ENCODE measurements at places on chromosomes 16 and 17.

GRCh38 chr16:50611332-50611934 lies 63.2 kb downstream of the NKD1 start:
- no peak for DNase-seq

DNA sequence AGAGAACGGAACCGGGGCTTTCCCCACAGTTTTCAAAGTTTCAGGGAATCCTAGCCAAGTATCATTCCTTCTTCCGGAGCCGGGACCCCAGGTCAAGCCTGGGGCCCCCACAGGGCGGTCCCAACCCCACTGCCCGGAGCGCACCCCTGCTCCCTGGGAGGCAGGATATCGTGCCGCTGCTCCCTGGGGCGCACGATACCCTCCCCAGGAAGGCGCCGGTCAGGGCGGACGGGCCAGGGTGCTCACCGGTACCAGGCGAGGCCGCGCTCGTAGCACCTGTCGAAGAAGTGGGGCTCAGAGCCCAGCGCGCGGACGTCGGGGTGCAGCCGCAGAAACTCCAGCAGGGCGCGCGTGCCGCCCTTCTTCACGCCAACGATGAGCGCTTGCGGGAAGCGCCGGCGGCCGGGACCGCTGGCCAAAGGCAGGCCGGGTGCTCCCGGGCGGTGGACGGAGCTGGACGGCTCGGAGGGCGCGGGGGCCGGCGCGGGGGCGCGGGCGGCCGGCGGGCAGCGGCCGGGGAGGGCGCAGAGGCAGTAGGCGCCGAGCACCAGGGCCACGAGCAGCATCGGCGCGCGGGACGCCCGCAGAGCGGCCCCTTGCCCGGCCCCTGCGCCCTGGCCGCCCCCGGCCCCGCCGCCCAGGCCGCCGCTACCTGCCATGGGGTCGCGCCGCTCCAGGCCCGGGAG lies 407 bp downstream of the HS3ST6 start:
- no peak for DNase-seq

- peak; percentile 46 for DNase-seq
These were observed 13.5 kb downstream of the KNOP1 start for GRCh38 chr16:19704321-19705145.

GRCh38 chr17:34781571-34782108 lies 179.6 kb downstream of the CCT6B start:
- peak; percentile 4 for DNase-seq

DNA sequence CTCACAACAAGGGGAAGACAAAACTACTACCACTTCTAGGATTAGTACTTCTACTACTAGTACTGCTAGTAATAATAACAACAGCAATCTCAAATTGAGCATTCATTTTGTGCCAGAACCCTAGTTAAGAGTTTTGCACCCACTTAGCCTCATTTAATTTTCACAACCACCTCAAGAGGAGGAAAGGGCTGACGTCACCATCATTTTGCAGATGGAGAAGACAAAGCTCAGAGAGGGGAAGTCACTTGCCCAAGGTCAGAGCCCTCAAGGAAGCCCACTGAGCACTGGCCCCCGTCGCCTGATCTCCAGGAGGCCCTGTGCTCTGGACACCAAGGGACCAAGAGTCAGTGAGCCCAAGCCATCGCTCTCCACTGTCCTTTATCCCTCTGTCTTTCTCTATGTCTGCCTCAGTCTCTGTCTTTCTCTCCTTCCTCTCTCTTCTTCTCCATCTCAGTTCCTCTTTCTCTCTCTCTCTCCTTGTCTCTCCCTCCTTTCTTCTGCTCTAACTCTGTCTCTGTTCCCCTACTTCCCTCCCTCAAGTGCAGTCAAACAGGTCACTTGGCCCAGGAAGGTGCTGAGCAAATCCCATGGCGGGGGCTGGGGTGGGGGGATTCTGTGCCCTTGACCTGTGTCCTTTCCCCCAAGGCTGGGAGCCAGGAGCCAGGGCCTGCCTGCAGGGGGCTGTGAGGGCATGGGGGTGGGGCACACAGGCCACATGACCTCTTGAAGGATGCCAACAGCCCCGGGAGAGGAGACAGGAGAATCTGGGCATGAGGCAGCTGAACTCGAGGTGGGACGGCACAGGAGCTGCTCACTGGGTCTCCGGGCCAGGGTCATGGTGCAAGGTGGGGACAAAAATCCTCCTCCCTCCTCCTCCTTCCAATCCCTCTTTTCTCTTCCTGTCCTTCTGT lies 11.2 kb upstream of the NGFR start:
- DNase-seq: no peak

GRCh38 chr16:81797443-81797842 lies 18.4 kb downstream of the PLCG2 start:
- no peak for DNase-seq

All from HFFc6 (cell line).